ENCODE measurements at places on chromosomes 3 and 15.

DNA sequence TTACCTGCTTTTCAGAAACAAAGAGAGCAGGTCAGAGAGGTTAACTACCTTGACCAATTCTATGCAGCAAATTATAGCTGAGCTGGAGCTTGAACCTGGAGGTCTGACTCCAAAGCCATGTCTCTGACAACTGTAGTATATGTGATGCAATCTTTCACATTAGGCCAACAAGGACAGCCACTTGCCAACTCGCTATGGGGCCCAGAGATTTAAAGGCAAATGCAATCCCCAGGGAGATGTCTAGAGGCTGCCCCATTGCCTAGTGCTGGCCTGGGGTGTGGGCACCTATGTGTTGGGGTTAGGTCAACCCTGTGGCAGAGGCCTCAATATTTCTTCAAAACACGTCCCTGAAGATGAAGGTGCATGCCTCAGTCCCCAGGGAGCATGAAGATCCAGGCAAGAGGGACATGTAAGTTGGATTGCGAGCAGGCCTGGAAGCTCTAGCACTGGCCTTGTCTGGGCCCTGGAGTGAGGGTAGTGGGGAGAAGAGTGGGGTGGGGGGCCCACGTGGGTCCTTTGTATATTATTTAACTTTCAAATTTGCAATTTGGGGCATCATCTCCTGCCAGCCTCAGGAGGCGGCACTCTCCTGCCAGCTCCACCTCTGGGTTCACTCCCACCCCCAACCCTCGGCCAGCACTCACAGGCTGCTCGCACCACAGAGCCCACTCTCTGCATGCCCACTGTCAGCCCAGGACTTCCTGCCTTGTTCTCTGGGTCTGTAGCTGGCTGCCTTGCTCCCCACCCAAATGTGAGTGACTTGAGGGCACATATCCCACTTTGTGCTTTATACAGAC is 64.3 kb downstream of the SLC12A8 start:
- DNase-seq, result no peak

- no peak for DNase-seq
Observed at GRCh38 chr15:100711516-100712021, 109.2 kb downstream of the ASB7 start.

DNA sequence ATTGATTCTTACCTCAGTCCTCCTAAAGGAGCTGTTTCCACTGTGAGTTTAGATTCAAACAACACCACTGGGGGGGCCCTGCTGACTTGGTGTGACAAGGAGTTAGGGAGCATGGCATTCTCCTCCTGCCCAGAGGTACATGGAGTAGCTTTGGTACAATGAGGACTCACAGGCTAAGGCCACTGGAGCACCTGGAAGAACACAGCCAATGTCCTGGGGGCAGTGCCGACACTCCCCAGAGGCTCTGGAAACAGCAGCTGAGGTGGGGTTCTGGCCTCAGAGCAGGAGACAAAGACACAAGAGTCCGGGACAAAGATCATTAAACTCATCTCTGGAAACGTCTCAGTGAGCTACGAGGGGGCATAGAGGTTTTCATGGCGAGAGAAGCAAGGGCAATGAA is 69.7 kb upstream of the POMGNT2 start:
- DNase-seq, result no peak

GRCh38 chr15:70528270-70528706 is 235.1 kb downstream of the UACA start:
- DNase-seq, result no peak

- no peak for DNase-seq
Observed at GRCh38 chr3:172914854-172915253, 164.3 kb downstream of the ECT2 start.

- peak; percentile 54 for DNase-seq
Observed at GRCh38 chr3:59857589-59858346, 807.9 kb upstream of the CFAP20DC start.
